Progenitor cell of endocrine pancreas (in vitro differentiated cells): ENCODE measurements at places on chromosomes 12 and 14.

GRCh38 chr14:23113431-23114119, 5.5 kb downstream of the CEBPE start:
- H3K27me3 ChIP-seq = peaks cover 19% of the 10 kb centered on the region
- no peak overlapping the region for H3K4me3 ChIP-seq
- no peaks in the 10 kb centered on the region for H3K36me3 ChIP-seq

DNA sequence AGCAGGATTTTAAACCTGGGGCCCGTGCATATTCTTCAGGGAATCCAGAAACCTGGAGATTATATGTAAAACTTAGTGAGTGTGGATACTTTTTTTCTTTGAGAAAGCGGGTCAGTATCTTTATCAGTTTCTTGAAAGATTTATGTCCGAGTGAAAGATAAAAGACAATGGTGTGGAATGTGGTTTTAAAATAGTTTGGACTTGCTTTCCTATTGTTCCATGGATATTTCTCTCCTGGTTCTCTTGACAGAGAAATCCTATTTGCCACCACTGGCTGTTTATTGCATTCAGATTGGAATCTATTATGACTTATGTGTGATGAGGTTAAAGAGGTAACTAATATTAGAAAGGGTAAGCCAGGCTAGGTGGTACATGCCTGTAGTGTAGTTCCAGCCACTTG, 27.4 kb downstream of the KTN1 start:
- peaks cover 11% of the 10 kb centered on the region for H3K36me3 ChIP-seq
- H3K4me1 ChIP-seq = peaks cover 31% of the 10 kb centered on the region
- no peaks in the 10 kb centered on the region for H3K27me3 ChIP-seq

GRCh38 chr12:24079083-24079482, 129.6 kb upstream of the SOX5 start:
- no peak for DNase-seq
- no peaks in the 10 kb centered on the region for H3K27me3 ChIP-seq
- H3K36me3 ChIP-seq = no peaks in the 10 kb centered on the region
- H3K4me3 ChIP-seq = no peak overlapping the region
- no peak overlapping the region for H3K27ac ChIP-seq

DNA sequence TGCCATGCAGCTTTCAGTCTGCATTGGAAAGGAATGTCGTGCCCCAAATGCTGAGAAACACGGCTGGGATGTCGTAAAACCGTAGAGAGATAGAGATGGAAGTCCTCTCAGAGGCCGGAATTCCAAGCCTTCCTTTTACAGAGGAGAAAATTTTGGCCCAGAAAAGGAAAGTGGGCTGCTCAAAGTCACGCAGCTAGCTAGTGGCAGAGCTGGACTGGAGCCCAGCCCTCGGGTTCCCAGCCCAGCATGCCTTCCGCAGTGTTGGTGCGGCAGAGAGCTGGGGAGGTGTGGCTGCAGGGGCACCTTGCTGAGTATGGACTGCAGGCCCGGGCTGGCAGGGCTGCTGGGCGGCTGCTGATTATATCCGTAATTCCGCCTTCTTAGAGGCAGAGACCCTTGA, 50.3 kb downstream of the KCNA1 start:
- no peak for DNase-seq
- peaks cover 4% of the 10 kb centered on the region for H3K4me1 ChIP-seq
- no peak overlapping the region for H3K4me3 ChIP-seq
- H3K27ac ChIP-seq = no peak overlapping the region
- no peaks in the 10 kb centered on the region for H3K36me3 ChIP-seq

DNA sequence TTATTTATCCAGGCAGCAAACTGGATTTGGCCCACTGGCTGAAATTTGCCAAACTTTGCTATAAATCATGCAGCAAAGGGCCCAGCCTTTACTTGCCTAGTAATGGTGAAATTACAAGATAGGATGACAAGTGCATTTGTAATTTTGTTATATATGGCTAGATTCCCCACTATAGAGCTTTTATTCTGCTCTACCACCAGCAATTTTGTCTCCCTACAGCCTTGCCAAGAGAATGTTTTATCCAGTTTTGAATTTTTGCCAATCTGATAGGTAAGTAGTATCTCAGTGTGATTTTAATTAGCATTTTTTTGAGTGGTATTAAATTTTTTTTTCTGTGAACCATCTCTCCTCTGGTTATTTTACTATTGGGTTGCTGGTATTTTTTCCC, 161.6 kb downstream of the SLC41A2 start:
- H3K36me3 ChIP-seq = no peaks in the 10 kb centered on the region
- no peak overlapping the region for H3K4me3 ChIP-seq
- no peak for DNase-seq
- H3K27me3 ChIP-seq = peaks cover 13% of the 10 kb centered on the region
- H3K27ac ChIP-seq = no peak overlapping the region

GRCh38 chr14:71363946-71364925, 457.0 kb downstream of the PCNX1 start:
- H3K36me3 ChIP-seq = peaks cover 4% of the 10 kb centered on the region
- peaks cover 28% of the 10 kb centered on the region for H3K4me1 ChIP-seq
- no peak overlapping the region for H3K27ac ChIP-seq

GRCh38 chr14:47619392-47619791, 56.0 kb downstream of the MDGA2 start:
- no peak overlapping the region for H3K27ac ChIP-seq
- no peaks in the 10 kb centered on the region for H3K4me1 ChIP-seq
- no peak for DNase-seq

- no peaks in the 10 kb centered on the region for H3K36me3 ChIP-seq
- no peak overlapping the region for H3K27ac ChIP-seq
- H3K4me3 ChIP-seq = no peak overlapping the region
- no peaks in the 10 kb centered on the region for H3K27me3 ChIP-seq
Observed at GRCh38 chr14:80634106-80634758, 307.3 kb downstream of the CEP128 start.

DNA sequence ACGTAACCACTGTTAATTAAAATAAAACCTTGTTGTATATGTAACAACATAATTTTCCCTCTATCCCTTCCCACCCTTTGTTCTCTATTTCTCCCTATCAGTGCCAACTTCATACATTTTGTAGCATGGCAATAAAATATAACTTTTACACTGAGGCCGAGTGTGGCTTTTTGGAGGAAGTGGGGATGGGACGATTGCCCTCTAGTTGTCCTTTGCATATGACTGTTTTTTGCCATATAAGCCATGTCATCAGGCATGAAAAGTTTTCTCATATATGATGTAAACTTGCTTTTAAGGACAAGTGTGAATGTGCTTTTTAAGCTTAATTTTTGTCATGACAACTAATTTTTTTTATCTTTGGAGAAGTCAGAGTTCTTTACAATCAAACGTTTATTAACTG, 6.2 kb upstream of the CCT2 start:
- no peaks in the 10 kb centered on the region for H3K27me3 ChIP-seq
- H3K27ac ChIP-seq = no peak overlapping the region
- no peak overlapping the region for H3K4me3 ChIP-seq
- H3K36me3 ChIP-seq = peaks cover 5% of the 10 kb centered on the region
